CD8-positive, alpha-beta memory T cell (primary cell): ENCODE measurements at places on chromosomes 16 and 17. TPM values are rescaled to one million over a fixed set of nuclear protein-coding genes. Genes with fewer than 3 reads are reported as not detected.

Gene CRYBA1
- not detected for total RNA-seq

- DNase-seq, result peak; percentile 83
These were observed 16.0 kb downstream of the CSNK1D start for GRCh38 chr17:82257473-82257872.

GRCh38 chr17:58306131-58306951, 22.3 kb downstream of the TSPOAP1 start:
- DNase-seq, result no peak

Gene ITGAD
- total RNA-seq, result not detected

GRCh38 chr16:10982465-10983150, 38.2 kb downstream of the CLEC16A start:
- no peak for DNase-seq

Gene ZG16
- total RNA-seq, result not detected

DNA sequence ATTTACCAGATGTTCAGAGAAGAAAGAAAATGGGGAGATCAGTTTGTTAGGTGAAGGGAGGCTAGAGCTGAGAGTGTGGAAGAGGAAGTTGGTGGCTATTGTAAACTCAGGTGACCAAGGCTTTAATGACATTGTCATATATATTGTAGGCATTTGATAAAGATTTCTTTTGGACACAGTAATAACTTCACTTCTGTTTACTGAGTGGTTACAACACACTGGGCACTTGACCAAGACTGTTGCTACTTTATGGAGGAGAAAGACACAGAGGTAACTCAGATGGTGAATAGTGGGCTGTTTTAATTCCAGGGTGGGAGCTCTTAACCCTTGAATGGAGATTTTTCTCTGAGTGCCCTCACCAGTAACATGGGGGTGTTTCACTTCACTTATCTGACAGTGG, 46.0 kb downstream of the TNRC6A start:
- no peak for DNase-seq

DNA sequence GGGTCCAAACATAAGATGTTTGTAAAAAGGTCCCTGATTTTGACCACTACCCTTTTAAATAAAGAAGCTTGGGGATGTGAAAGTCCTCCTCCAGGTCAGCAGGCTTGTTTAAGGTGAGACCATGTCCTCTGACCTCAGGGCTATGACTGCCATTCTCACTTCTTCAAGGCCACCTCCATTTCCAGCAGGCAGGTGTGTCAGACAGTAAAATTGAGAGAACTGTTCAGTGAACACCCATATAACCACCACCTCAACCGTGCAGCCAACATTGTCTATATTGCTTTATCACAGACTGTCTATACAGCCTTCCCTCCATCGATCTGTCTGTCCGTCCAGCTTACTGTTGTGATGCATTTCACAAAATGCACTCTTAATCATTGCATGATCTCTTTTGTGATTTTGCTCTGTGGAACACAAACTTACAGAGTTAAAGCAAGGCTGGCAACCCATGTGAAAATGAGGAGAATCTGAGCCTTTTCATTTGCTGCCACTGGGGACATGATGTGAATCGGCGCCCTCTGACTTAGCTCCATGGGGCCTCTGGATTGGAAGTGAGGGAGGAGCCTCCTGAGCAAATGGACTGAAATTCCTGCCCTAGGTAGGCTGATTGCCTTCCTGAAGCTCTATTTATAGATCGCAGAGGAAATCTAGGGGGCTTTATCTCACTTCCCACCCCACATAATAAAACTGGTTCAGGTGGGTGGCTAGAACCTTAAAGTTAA, 53.8 kb downstream of the ZNRF1 start:
- DNase-seq, result no peak
